ENCODE measurements at places on chromosomes 2 and 18.

DNA sequence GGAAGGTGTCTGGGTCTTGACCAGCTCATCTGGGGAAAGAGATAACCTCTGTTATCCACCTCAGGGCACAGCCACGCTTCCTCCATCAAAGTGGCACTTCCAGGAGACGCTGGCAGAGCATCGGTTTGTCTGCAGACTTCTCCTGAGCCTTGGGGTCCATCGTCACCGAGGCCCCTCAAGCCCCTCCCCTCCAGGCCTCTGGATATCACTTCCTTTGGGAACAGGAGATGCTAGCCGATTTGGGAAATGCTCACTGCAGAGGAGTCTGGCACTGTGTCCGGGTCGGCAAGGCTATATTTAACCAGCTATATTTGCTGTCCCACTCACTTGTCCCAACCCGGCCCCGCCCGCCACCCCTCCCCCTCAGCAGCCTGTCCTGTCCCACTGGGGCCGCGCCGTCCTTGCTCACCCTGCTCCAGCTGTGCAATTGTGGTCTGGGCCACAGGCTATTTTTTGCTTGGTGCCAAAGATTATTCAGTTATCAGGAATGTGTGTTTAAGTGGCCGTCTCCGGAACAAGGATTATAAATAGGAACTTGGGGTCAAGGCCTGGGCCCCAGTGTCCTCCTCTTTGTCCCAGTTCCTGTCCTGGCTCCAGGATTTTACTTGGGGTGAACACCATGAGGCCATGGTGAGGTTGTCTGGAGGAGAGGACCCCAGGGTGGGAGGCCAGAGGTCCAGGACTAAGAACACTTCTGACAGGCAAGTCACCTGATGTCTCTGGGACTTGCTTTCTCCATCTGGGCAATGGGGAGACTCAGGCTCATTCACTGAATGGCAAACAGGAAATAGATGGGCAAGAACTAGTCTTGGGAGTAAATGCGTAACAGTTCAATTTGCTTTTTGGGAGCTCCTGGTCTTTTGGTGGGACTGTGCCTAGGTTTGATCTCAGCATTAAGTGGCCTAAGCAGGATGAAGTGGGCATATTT lies 263.6 kb downstream of the DYSF start:
- peak; percentile 1 for DNase-seq

DNA sequence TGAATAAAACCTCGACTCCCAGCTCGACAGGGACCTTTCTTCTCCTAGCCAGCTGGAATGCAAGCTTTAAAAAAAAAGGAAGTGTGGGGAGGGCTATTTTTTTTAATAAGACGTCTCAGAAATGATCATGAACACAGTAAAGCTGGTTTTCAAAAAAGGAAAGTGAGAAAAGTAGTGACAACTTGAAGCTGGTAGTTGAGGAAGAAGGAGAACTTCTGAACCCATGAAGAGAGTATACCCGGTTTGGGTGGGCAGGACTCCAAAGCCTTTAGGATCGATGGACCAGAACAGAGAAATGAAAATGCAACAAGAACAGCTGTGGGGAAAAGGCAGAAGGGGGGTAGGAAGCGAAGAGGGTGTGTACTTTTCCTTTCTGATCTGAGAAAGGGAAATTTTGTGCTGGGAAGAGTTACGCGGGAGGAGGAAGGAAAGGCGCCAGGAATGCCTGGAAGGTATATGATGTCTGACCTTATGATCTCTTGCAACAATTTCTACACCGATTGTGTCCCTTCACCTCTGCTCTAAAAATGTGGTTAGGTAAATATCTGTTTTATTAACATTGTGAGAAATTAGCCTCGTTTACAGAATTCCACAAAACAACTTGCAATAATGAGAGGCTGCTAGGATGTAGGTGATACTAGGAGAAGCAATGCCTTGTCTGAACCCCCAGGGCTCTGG lies 22.6 kb upstream of the CYP1B1 start:
- no peak for DNase-seq

DNA sequence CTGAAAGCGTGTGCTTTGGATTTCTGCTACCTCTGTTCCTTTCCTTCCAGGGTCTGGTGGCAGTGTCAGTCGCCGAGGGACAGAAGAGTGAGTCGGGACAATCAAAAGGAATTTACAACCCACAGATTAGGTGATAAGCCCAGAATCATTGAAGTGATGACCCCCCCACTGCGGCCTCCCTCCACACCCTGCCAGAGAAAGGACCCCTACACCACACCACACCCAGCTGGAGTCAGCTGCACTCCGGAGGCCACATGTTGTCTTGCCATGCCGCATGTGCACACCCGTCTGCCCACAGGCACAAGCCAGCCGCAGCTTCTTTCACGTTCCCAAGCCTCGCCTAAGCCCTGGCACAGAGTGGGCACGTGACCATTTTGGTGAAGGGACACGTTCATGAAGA lies 366.8 kb upstream of the SALL3 start:
- DNase-seq = no peak

GRCh38 chr2:66691031-66691965 lies 256.4 kb downstream of the MEIS1 start:
- no peak for DNase-seq

- DNase-seq = no peak
These were observed 147.6 kb downstream of the CCBE1 start for GRCh38 chr18:59549503-59550173.
